ENCODE measurements at places on chromosomes 7 and 10.

- H3K27ac ChIP-seq = no peak overlapping the region
- DNase-seq = no peak
- no peaks in the 10 kb centered on the region for H3K36me3 ChIP-seq
- no peaks in the 10 kb centered on the region for H3K27me3 ChIP-seq
- H3K4me1 ChIP-seq = no peaks in the 10 kb centered on the region
- H3K4me3 ChIP-seq = no peak overlapping the region
Measured at GRCh38 chr10:42952349-42952748, 124.5 kb upstream of the RET start.

GRCh38 chr10:71202314-71202713 lies 10.1 kb upstream of the UNC5B start:
- H3K4me3 ChIP-seq = no peak overlapping the region
- peaks cover 26% of the 10 kb centered on the region for H3K4me1 ChIP-seq
- H3K36me3 ChIP-seq = no peaks in the 10 kb centered on the region
- H3K27me3 ChIP-seq = no peaks in the 10 kb centered on the region

GRCh38 chr7:104922182-104923009 lies 91.6 kb upstream of the KMT2E start:
- no peaks in the 10 kb centered on the region for H3K36me3 ChIP-seq
- DNase-seq = peak; percentile 76
- no peaks in the 10 kb centered on the region for H3K27me3 ChIP-seq
- H3K4me3 ChIP-seq = no peak overlapping the region
- no peaks in the 10 kb centered on the region for H3K4me1 ChIP-seq

GRCh38 chr7:37987732-37988131 lies 67.3 kb downstream of the EPDR1 start:
- H3K36me3 ChIP-seq = no peaks in the 10 kb centered on the region
- no peak overlapping the region for H3K27ac ChIP-seq
- H3K4me3 ChIP-seq = no peak overlapping the region
- no peaks in the 10 kb centered on the region for H3K4me1 ChIP-seq

GRCh38 chr10:104080762-104081161 lies 4.9 kb downstream of the COL17A1 start:
- no peaks in the 10 kb centered on the region for H3K27me3 ChIP-seq
- no peak overlapping the region for H3K27ac ChIP-seq
- DNase-seq = peak; percentile 25
- H3K4me3 ChIP-seq = no peak overlapping the region
- no peaks in the 10 kb centered on the region for H3K36me3 ChIP-seq
- peaks cover 5% of the 10 kb centered on the region for H3K4me1 ChIP-seq

DNA sequence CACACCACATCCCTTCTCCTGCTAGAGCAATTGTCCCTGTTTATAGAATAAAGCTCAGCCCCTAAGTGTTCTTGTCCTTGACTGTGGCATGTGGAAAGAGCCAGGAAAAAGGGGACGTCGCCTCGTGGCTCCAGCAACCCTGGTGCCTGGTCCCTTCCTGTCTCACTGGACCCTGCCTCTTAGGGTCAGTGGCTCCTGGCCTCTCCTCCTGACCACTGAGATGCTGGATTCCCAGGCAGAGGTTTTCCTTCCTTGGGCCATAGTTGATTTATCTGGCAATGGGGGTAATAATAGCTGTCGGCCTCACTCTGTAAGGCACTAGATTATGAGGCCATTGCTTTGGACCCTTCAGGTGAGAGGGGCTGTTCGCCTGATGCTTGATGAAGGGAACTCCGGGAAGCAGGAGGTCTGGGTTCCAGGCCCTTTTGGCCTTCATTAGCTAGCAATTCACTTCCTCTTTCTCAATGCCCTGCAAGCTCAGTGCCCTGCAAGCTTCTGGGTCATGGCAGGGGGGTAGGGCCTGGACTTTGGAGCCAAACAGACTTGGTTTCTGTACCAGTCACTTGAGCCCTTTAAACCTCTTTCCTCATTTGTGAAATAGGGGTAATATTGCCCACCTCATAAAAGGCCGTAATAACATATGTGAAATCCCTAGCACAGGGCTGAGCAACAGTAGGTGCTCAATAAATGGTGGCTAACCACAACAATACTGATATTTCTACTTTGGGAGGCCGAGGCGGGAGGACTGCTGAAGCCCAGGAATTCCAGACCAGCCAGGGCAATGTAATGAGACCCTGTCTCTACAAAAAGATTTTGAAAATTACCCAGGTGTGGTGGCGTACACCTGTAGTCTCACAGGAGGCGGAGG lies 1.1 kb downstream of the ASL start:
- H3K27me3 ChIP-seq = no peaks in the 10 kb centered on the region
- no peak for DNase-seq
- peak overlapping the region; percentile 94 for H3K4me3 ChIP-seq
- no peaks in the 10 kb centered on the region for H3K36me3 ChIP-seq
- H3K4me1 ChIP-seq = no peaks in the 10 kb centered on the region

DNA sequence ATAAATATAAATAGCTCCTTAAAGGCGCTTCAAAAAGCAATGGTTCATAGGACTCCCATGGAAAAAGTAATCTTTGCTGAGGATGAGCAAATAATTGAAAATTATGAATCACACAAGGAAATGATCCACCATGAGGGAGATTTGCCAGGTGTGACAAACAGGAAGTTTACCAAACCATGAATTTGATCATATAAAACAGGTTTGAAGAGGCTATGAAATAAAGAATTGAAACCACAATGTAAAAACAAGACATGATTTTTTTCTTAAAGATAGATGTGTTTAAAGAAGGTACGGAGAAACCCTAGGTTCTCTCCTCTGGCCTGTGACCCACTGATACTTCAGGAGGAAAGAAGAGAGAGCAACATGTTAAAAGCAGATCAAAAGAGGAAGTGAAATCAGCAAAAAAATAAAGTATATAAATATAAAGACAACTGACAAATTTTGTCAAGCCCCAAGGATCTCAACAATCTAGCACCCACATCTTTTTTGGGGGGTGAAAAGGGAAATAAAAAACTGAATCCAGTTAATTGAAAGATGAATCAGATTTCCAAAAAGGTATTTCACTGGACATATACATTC lies 111.3 kb upstream of the ASAH2 start:
- H3K4me1 ChIP-seq = no peaks in the 10 kb centered on the region
- no peak overlapping the region for H3K4me3 ChIP-seq
- no peak overlapping the region for H3K27ac ChIP-seq
- H3K27me3 ChIP-seq = no peaks in the 10 kb centered on the region

DNA sequence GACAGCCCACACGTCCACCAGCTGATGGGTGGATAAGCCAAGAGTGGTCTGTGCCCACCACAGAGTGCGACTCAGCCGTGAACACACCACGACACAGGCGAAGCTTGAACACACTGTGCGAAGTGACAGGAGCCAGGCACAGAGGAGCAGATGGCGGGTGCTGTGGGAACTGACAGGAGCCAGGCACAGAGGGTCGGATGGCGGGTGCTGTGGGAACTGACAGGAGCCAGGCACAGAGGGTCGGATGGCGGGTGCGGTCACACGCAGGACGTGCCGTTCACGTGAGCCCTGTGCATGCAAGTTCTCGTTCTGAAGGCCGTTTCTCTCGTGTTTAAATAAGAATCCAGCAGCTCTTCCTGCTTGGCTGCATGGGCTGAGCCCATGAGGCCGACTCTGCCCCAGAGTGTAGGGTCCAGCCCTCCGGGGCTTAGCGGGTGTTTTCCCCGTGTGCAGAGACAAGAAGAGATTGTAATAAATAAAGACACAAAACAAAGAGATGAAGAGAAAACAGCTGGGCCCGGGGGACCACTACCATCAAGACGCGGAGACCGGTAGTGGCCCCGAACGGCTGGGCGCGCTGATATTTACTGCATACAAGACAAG lies 5.9 kb upstream of the ADAP1 start:
- peaks cover 21% of the 10 kb centered on the region for H3K4me1 ChIP-seq
- DNase-seq = no peak
- peak overlapping the region; percentile 80 for H3K27ac ChIP-seq
- H3K36me3 ChIP-seq = no peaks in the 10 kb centered on the region
- H3K27me3 ChIP-seq = peaks cover 7% of the 10 kb centered on the region

DNA sequence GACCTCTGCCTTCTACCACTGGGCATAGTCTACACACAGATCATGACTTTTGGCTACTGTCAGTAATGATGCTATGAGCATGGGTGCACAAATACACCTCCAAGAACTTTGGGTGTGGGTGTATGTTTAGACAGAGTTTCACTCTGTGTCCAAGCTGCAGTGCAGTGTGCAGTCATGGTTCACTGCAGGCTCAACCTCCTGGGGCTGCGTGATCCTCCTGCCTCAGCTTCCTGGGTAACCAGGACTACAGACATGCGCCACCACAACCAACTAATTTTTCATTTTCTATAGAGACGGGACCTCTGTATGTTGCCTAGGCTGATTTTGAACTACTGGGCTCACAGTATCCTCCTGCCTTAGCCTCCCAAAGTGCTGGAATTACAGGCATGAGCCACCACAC lies 194.4 kb downstream of the NSUN6 start:
- no peaks in the 10 kb centered on the region for H3K36me3 ChIP-seq
- no peaks in the 10 kb centered on the region for H3K27me3 ChIP-seq
- H3K27ac ChIP-seq = peak overlapping the region; percentile 74
- no peak for DNase-seq
- peaks cover 46% of the 10 kb centered on the region for H3K4me1 ChIP-seq

DNA sequence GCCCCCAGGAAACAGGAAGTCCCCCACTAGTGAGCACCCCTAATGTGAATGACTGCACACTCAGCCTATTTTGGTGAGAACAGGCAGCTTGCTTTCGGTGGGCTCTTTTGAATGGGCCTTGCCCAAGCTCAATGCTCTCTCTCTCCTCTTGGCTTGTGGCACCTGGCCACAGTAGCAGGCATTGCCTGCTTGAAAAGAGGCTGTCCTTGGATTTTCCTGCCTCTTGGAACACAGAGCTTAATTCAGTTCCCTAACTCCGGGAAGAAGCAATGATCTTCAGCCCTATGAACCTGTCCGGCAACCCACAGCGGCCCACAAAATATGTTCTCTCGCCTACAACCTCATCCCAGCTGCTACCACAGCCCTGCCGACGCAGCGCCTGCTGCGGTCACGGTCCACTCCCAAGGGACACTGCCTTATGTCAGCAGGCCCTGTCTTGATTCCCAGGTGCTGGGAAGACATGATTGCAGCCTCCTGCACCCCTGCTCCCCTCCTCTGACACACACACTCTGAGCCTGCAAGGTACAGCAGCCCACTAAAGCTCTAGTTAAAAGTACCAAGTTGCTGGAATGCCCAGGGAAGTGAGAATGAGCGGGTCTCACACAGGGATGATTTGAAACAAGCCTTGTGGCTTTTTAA lies 715.5 kb upstream of the GALNT17 start:
- H3K4me3 ChIP-seq = no peak overlapping the region
- no peaks in the 10 kb centered on the region for H3K27me3 ChIP-seq
- no peak overlapping the region for H3K27ac ChIP-seq
- no peak for DNase-seq
- H3K4me1 ChIP-seq = peaks cover 5% of the 10 kb centered on the region

GRCh38 chr7:158683541-158683940 lies 21.1 kb downstream of the NCAPG2 start:
- H3K36me3 ChIP-seq = no peaks in the 10 kb centered on the region
- no peaks in the 10 kb centered on the region for H3K4me1 ChIP-seq
- DNase-seq = no peak

DNA sequence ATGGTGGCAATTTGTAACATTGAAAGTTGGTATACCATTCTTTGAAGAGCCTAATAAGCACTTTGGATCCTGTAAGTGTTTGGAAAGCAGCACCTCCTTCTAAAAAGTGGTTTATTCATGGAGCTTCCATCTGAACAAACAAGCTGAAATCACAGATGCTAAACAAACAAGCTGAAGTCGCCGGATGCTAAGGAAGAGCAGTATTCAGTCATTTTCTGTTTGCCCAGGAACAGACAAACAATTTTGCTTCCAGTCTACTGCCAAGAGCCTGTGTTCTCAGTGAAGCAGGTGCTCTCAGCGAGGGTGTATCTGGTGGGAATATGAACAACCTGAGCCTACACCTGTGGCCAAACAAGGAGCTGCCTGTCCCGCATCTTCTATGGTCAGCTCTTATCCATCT lies 6.3 kb downstream of the COL28A1 start:
- no peaks in the 10 kb centered on the region for H3K4me1 ChIP-seq
- H3K4me3 ChIP-seq = no peak overlapping the region
- no peak overlapping the region for H3K27ac ChIP-seq
- no peak for DNase-seq
- H3K27me3 ChIP-seq = no peaks in the 10 kb centered on the region

DNA sequence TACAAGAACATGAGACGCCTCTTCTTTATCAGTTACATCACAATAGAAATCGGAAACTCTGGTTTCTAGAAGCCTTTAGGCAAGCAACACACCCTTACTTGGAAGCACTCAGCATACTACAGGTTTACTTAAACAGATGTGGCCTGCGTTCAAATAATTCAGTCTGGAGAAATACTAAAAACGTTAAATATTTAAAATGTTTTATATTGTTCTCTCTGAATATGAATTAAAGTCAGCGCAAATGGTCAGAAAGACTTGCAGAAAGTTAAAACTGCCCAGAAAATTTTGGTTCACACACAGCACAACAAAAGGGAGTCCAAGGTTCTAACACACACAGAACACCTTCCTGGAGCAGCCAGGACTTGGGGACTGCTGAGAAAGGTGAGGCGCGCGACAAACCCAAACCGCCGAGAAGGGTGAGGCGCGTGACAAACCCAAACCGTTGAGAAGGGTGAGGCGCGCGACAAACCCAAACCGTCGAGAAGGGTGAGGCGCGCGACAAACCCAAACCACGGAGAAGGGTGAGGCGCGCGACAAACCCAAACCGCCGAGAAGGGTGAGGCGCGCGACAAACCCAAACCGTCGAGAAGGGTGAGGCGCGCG lies 25.8 kb downstream of the ESYT2 start:
- H3K4me3 ChIP-seq = no peak overlapping the region
- H3K4me1 ChIP-seq = no peaks in the 10 kb centered on the region
- H3K27me3 ChIP-seq = no peaks in the 10 kb centered on the region
- H3K27ac ChIP-seq = no peak overlapping the region
- no peaks in the 10 kb centered on the region for H3K36me3 ChIP-seq

DNA sequence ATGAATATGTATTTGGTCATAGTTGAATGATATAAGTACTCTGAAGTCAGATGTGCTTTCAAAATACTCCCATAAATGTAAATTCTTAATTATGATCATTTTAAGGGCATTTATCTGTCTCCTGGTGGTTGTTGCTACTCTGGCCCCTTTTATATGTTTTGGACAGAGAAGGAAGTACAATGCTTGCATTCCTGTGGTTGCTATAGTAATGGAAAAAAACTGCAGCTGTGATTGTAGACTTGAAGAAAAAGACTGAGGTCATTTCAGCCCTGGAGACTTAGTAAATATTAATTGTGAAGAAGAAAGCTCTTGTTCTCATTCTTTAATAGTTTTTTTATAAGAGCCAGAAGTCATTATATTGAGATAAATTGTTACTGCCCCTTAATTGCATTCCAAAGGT lies 70.2 kb upstream of the FERD3L start:
- H3K4me3 ChIP-seq = no peak overlapping the region
- peak; percentile 84 for DNase-seq
- no peaks in the 10 kb centered on the region for H3K36me3 ChIP-seq
- H3K27ac ChIP-seq = no peak overlapping the region
- no peaks in the 10 kb centered on the region for H3K27me3 ChIP-seq

Measured in cardiac muscle cell (in vitro differentiated cells and primary cell).